ENCODE measurements at places on chromosomes 12 and 14. TPM values are rescaled to one million over a fixed set of nuclear protein-coding genes. Genes with fewer than 3 reads are reported as not detected.

KLHL28 gene
- total RNA-seq: 21.2 TPM

NUP107 gene
- total RNA-seq: 56.2 TPM

BEGAIN gene
- total RNA-seq: 4.9 TPM

CFAP54 gene
- 21.3 TPM for total RNA-seq

KRT72 gene
- 0.10 TPM for total RNA-seq

KIF26A gene
- total RNA-seq: 15.5 TPM

ABCD2 gene
- 21.2 TPM for total RNA-seq

SERPINA5 gene
- 1.6 TPM for total RNA-seq

PTHLH gene
- total RNA-seq: 8.2 TPM

CCDC197 gene
- total RNA-seq: not detected

TMTC1 gene
- total RNA-seq: 87.6 TPM

PTPRB gene
- total RNA-seq: 13.9 TPM

KRT77 gene
- 0.06 TPM for total RNA-seq

AKAP6 gene
- 79.8 TPM for total RNA-seq

SLC24A4 gene
- 5.8 TPM for total RNA-seq

PLD4 gene
- 30.7 TPM for total RNA-seq

CHFR gene
- 20.9 TPM for total RNA-seq

RERG gene
- 6.6 TPM for total RNA-seq

All from spinal cord (tissue), 10 donors.